ENCODE measurements at places on chromosomes 1 and 21. TPM values are rescaled to one million over a fixed set of nuclear protein-coding genes. Genes with fewer than 3 reads are reported as not detected.

The AK5 gene
- polyA plus RNA-seq = 80.1 TPM

The OR2T11 gene
- polyA plus RNA-seq = not detected

The OR2L2 gene
- polyA plus RNA-seq = 0.33 TPM

The IL22RA1 gene
- not detected for polyA plus RNA-seq

The AKR7A3 gene
- polyA plus RNA-seq = not detected

The CFHR1 gene
- not detected for polyA plus RNA-seq

The B3GALT2 gene
- 0.10 TPM for polyA plus RNA-seq

The SLC45A1 gene
- polyA plus RNA-seq = 0.55 TPM

The OXCT2 gene
- polyA plus RNA-seq = not detected

The AJAP1 gene
- polyA plus RNA-seq = 0.09 TPM

The S100A16 gene
- not detected for polyA plus RNA-seq

The MIXL1 gene
- not detected for polyA plus RNA-seq

The TIPRL gene
- polyA plus RNA-seq = 44.9 TPM

The RAB25 gene
- 1.8 TPM for polyA plus RNA-seq

The EFNA3 gene
- polyA plus RNA-seq = 0.51 TPM

The RAP1GAP gene
- not detected for polyA plus RNA-seq

The SLC22A15 gene
- polyA plus RNA-seq = not detected

The TSACC gene
- polyA plus RNA-seq = 2.2 TPM

The CD48 gene
- polyA plus RNA-seq = 200 TPM

The VCAM1 gene
- polyA plus RNA-seq = not detected

The OR2AK2 gene
- polyA plus RNA-seq = not detected

The RBP7 gene
- polyA plus RNA-seq = not detected

The TPTE gene
- polyA plus RNA-seq = not detected

The PM20D1 gene
- 1.6 TPM for polyA plus RNA-seq

The BLZF1 gene
- 12.1 TPM for polyA plus RNA-seq

The RCC1 gene
- 10.6 TPM for polyA plus RNA-seq

The SRGAP2 gene
- 7.4 TPM for polyA plus RNA-seq

The FCRL3 gene
- 0.44 TPM for polyA plus RNA-seq

The TMEM240 gene
- polyA plus RNA-seq = not detected

The MAP3K21 gene
- polyA plus RNA-seq = 0.12 TPM

The H6PD gene
- 12.1 TPM for polyA plus RNA-seq

The RIMKLA gene
- polyA plus RNA-seq = not detected

The CR2 gene
- polyA plus RNA-seq = 13.3 TPM

The NTRK1 gene
- not detected for polyA plus RNA-seq

The SLC1A7 gene
- polyA plus RNA-seq = not detected

The AMY1C gene
- polyA plus RNA-seq = not detected

The TMEM63A gene
- polyA plus RNA-seq = 85.3 TPM

The WDR64 gene
- polyA plus RNA-seq = 0.29 TPM

The GBP2 gene
- polyA plus RNA-seq = 73.8 TPM

The CORT gene
- polyA plus RNA-seq = not detected

The RNASEL gene
- polyA plus RNA-seq = 15.1 TPM

The ANKRD34A gene
- polyA plus RNA-seq = 0.22 TPM

The LY9 gene
- 225 TPM for polyA plus RNA-seq

The CD5L gene
- not detected for polyA plus RNA-seq

The LAPTM5 gene
- 556 TPM for polyA plus RNA-seq

The OR2M3 gene
- polyA plus RNA-seq = not detected
